Inflammatory macrophage treated with lipopolysaccharide for 4 hours (primary cell): ENCODE measurements at places on chromosomes 12 and 14.

- DNase-seq, result peak; percentile 54
Measured at GRCh38 chr14:69667938-69668335, 56.5 kb downstream of the SUSD6 start.

DNA sequence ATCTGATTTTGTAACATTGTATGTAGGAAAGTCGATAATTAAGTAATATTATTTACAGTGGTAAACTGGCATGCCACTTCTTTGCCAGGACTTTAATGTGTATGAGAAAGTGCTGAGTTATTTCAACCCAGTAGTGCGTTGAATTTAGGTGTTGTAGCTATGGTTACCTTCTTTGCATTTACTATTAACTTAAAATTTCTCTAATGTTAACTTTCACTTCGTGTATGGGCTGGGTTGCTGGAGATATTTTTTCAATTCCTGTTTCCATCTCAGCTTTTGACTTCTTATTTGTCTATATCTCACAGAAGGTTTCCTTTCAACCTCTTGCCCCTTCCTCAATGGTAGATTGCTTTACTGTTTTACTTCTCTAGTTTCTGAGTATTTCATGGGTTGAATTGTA is 1345.6 kb downstream of the FSCB start:
- DNase-seq, result no peak

- DNase-seq, result no peak
Measured at GRCh38 chr12:107818984-107819383, 44.5 kb downstream of the ASCL4 start.

DNA sequence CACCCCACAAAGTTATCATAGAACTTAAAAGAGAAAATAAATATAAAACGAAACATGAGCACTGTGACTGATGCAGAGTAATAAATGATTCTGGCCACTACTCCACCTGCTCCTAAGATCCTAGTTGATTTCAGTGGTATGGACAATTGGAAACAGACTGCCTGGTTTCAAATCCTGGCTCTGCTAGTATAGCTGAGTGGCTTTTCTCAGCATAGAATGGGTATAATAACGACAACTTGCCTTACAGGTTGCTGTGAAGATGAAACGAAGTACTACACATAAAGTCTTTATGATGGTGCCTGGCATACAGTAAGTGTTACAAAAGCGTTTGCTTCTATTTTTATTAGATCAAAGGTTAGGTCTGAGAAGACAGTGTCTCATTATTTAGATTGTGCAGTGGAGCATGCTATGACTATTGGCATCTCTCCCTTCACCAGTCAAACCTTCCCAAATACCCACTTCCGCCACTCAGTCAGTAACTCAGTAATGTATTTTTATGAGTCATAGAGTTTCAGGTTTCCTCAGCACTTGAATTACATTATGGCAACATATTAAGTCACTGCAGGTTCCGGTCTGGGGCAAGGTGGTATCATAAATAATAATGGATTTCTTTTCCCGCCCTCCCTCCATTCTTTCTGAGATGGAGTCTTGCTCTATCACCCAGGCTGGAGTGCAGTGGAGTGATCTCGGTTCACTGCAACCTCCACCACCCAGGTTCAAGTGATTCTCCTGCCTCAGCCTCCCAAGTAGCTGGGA is 29.7 kb upstream of the NR2C1 start:
- peak; percentile 79 for DNase-seq

DNA sequence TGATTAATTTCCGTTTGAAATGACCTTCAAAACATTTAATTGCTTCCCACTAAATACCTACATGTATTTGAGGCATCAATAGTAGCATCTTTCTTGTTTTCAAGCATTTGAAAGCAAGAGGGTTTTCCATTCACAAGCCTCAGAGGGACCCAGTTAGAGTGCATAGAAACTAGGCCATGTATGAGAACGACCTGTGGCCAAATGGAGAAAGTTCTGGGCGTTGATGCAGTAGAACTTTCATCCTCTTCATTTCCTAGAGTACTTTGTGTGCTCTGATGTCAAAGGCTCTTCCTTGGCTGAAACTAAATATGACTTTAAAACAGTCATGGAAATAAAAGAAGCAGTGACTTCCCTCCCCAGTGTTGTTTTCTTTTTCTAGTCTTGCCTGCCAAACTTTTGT is 944 bp upstream of the DHRS7 start:
- no peak for DNase-seq

GRCh38 chr14:59890676-59891075 is 20.1 kb upstream of the RTN1 start:
- DNase-seq, result no peak
